Stimulated activated CD4-positive, alpha-beta T cell treated with anti-CD3 and anti-CD28 coated beads, Interleukin-1b, Interleukin-23, amount 100 ng/mL, for 4 hours (primary cell): ENCODE measurements at places on chromosomes 4 and X.

GRCh38 chr4:87151730-87152129 lies 68.7 kb downstream of the KLHL8 start:
- DNase-seq, result no peak

DNA sequence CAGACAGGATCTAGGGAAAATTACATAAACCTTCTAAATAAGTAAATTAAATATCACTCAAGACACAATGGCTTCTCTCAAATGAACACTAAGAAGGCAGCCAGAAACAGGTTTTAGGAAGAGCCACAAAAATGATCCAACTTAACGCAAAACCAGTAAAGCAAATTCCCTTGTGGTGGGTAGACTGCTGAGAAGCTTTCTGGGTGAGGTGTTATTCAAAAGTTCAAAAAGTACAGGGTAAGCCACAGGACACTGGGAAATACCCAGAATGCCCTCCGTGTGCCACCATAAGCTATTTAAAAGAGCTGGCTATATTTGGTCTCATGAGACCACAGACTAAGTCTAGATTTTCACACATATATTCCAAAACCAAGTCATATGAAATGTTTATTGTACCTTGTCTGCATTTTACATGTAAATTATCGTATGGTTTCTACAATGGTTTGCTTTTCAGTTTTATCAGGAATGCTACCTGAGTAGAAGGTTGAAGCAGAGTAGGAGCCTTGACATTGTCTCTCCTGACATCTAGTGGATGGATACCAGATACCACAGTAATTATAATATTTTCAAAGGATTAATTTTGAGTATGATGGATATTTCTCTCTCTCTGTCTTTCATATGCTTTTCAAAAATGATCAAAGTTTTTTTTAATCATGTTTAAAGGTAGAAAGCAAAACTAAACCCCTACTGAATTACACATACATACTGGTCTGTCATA lies 109.3 kb upstream of the KLHL13 start:
- no peak for DNase-seq

DNA sequence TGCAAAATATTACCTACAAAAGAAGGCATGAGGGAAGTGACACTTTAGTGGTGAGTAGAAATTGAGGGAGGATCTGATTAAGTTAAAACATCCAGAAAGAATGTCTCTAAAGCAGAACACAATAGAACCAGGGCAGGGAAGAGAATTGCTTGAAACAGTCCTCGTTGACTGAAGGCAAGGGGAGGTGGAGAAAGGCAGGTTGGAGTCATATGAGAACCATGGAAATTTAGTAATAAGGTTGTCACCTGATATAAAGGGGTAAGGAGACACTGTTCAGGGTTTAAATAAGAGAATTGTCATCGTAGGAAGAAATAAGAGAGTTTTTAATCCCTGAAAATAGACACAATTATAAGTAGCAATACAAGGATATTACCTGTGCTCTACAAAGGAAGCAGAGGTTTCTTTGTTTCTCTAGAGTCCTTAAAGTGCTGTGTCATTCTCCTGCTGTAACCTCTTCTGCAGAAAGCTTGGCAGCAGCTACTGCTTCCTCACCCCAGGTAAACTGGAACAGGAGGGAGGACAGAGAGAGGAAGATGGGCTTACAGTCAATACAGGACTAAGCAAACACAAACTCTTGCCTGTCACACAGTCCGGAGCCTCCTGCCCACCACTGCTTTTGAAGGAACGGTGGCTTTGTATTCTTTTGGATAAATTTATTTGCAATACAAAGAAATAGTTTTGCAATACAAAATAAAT lies 258.4 kb downstream of the PPARGC1A start:
- DNase-seq, result no peak

GRCh38 chr4:38670939-38671591 lies 7.1 kb downstream of the KLF3 start:
- DNase-seq, result no peak

DNA sequence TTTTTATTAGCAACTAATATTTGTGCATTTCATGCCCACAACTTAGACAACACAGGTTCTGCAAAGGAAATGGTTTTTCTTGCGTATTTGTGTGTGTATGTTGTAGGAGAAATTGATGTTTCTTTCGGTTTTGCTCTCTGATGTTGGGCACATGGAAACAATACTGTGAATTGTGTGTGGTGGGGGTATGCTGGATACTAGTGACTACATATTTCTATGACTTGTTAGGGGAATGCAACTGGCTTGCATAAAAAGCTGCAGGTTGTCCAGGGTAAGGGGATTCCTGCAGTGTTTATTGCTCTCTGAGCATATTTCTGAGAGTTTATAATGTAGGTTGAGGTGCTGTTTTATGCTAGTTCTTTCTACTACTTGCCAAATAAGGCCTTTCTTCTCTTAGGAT lies 11.6 kb downstream of the DLG3 start:
- no peak for DNase-seq

- DNase-seq, result no peak
Observed at GRCh38 chr4:32858971-32859370, 2138.8 kb downstream of the PCDH7 start.
